CD4-positive, CD25-positive, alpha-beta regulatory T cell (primary cell): ENCODE measurements at places on chromosomes 16 and 17. TPM values are rescaled to one million over a fixed set of nuclear protein-coding genes. Genes with fewer than 3 reads are reported as not detected.

GRCh38 chr16:27924411-27925118, 138.9 kb downstream of the GSG1L start:
- no peak for DNase-seq

DNA sequence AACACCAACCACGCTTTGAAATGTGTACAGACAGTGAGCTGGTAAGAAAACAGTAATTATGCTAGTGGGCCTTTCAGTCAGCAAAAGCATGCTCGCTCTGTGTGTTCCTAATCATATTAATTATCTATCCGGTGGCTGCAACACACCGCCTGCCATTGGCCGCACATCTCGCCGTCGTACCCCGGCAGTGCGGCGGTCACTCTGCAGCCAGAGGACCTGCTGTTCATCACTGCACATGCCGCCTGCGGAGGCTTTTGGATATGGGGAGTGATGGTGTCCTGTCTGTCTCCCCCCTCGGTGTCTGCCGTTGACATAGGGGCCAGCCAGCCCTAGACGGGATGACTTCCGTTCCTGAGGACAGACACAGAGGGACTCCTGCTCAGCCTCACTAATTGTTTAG, 68.5 kb downstream of the RPA1 start:
- DNase-seq, result no peak

GRCh38 chr16:87854053-87854906, 15.0 kb downstream of the SLC7A5 start:
- DNase-seq, result no peak

DNA sequence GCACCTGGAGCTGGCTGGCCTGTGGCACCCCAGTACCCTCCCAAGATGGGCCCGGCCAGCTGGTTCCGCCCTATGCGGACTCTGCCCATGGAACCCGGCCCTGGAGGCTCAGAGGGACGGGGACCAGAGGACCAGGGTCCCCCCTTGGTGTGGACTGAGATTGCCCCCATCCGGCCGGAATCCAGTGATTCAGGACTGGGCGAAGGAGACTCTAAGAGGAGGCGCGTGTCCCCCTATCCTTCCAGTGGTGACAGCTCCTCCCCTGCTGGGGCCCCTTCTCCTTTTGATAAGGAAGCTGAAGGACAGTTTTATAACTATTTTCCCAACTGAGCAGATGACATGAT, 12.0 kb downstream of the TBX21 start:
- DNase-seq, result no peak

Gene ATAD5
- 5.7 TPM for total RNA-seq
